ENCODE measurements at places on chromosomes 12 and 14.

DNA sequence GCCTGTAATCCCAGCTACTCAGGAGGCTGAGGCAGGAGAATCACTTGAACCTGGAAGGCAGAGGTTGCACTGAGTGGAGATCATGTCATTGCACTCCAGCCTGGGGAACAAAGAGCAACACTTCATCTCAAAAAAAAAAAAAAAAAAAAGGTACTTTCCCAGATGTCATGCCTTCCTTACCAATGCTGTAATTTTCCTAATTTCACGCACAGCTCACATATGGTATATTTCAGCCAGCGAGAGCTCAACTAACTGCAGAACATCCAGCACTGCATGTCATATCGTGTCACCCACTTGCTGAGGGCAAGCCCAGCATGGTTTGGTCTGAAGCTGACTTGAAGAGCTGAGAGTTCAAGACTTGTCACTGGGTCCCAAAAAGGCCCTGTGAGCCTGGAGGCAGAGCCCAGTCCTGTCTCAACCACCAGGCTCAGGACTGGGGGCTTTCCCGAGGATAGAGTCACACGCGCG is 29.0 kb downstream of the NFKBIA start:
- DNase-seq = no peak

DNA sequence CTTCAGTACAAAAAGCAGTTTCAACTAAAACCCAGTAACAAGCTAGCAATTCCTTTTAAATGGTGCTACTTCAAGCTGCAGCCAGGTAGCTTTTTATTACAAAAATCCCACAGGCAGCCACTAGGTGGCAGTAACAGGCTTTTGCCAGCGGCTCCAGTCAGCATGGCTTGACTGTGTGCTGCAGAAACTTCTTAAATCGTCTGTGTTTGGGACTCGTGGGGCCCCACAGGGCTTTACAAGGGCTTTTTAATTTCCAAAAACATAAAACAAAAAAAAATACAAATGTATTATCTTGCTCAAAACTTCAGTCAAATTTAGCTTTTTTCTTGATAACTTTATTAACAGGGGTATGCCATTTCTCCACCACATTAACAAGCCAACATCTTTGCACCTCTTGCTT is 3.6 kb upstream of the CLEC4E start:
- peak; percentile 60 for DNase-seq

GRCh38 chr12:496736-497135 is 37.0 kb downstream of the B4GALNT3 start:
- no peak for DNase-seq

- DNase-seq = peak; percentile 39
These were observed 210.2 kb downstream of the PTPRO start for GRCh38 chr12:15532364-15532977.

DNA sequence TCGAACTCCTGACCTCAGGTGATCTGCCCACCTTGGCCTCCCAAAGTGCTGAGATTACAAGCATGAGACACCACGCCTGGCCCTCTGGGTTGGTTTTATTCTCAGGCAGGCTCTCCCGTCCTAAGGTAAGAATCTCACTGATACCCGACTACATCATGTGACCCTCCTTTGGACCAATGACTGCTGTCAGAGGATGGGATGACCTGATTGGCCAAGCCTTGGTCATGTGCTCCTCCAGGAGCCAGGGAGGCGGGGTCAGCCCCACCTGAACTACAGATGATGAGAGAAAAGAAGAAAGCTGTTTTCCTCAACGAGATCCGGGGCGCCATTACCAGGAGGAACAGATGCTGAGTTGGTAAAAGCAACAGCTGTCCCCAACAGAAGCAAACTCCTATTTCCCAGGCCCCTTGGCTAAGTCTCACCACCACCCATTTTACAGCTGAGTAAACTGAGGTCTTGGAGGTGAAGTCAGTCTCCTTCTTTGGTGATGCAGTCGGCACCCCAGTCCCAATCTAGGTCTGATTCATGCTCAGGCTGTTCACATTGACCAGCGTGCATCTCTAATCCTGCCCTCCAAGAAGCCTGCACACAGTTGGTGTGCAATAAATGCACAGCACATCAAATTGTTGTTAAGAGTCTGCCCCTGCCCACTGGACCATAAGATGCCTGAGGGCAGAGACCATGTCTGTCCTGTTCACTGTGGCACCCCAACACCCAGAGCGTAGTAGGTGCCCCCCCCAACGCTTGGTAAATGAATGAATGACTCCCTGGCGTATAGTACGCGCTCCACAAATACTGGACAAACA is 118.8 kb downstream of the SCARB1 start:
- DNase-seq = no peak

DNA sequence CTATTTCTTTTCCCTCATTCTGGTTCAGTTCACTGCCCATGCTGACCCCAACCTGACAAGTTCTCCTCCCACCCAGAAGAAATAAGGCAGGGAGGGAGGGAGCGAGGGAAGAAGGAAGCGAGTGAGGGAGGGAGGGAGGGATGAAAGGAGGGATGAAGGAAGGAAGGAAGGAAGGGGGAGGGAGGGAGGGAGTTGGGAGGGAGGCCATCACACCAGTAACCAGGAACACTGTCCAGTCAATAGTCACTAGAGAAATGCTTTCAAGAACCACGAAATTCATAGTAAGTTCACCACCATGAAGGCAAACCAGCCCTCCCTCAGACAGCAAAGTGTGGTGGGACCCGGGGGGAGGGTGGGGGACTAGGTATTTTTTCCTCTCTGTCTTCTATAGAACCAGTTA is 142.4 kb downstream of the ESRRB start:
- DNase-seq = no peak

DNA sequence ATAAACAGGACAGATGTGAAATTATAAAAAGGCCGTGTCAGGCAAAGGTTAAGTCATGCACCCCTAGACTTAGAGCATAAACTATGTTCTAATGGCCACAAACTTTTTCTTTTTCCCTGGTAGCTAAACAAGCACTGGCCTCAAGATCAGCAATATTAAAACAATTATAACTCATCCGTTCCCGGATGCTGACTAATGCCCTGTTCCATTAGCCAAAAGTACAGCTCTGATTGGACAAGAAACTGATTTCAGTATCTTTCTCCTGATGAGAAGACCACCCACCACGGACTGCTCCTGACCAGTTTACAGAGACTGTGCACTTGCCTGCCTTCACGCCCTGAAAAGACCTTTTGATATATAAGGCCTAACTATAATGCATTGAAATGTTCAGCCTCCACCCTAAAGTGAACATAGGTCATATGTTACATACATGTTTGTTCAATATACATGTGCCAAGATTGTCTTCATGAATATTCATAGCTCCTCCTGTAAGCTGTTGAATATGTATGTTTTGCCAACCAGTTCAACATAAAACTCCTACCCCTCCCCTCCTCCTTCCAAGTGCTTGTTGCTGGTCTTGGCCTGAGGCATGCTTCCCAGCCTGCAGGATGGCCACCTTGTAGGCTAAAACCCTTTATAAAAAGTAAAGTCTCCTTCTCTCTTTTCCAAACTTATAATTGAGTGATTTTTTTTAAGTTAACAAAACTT is 162.0 kb downstream of the IPO8 start:
- no peak for DNase-seq

DNA sequence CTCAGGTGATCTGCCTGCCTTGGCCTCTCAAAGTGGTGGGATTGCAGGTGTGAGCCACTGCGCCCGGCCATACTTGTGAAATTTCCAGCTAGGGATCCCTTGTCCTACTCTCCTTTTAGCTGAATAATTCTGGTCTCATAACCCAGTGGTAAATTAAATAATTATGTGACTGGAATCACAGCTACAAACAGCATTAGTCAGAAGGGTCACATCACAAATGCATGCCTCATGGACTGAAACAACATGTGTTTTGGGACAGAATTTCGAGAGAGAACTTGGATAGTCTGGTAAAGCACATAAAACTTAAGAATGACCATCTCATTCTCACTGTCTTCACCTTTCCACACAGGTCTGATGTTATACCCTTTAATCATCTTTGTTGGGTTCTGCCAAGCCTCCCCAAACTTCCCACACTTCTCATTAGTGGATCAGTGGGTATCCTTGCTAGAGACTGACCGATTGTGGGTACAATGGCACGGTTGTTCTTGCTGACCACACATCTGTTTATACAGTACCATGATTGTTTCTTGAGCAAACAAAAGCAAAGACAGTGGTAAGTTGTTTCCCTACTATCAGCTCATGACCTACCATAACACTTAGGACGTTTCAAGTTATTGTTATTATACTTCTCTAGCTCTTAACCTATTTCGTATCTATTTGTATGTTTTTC is 5.1 kb downstream of the GPRC5D start:
- DNase-seq = no peak

GRCh38 chr12:127496255-127496654 is 770.7 kb upstream of the TMEM132C start:
- no peak for DNase-seq

DNA sequence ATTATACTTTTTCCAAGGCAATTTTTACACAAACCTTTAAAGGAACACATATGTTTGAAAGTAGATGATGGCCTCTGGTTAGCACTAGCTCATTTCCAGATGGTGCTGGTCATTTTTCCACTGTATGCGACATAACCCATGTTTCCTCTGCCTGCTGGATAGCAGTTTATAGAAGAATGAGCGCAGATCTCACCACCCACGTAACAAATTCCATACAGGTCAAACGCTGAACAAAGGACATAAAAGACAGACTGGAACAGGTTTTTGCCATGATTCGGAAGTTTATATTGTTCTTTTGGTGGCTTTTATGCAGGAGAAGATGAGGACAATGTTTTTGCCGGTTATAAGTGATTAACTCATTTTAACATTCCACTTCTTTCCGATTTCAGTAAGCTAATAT is 30.7 kb downstream of the PPP1R36 start:
- DNase-seq = no peak

All from stimulated activated naive B cell treated with anti-CD40 and anti-IgM and Interleukin-4, amounts not matched to agents 10 μg/mL and 1 μg/mL and 100 μg/mL, for 72 hours (primary cell).